Hematopoietic multipotent progenitor cell treated with erythropoietin and hydrocortisone succinate and interleukin-3 and kit ligand, for 4 days (in vitro differentiated cells): ENCODE measurements at places on chromosomes 12 and 14.
A peak's percentile ranks its signal among the peaks of the same experiment; 100 is the strongest.

- DNase-seq = no peak
Observed at GRCh38 chr12:130075497-130076076, 86.7 kb upstream of the FZD10 start.

GRCh38 chr14:78335531-78335930 is 165.4 kb downstream of the NRXN3 start:
- DNase-seq = peak; percentile 13

DNA sequence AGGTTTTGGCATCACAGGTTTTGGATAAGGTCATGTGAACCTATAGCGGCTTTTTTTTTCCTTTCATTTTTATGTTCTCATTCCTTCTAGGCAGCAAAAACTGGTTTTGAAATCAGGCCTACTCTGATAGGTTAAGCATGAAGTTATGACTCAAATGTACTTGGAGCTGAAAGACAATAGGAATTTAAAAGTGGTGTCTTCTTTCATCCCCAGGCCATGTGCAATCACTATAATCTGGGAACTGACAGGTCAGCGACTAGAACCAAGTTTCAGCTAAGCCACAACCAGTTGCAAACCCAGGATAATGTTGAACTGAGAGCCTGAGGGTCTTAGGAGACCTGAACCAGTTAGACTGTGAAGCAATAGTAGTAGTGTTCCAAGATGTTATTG is 74.3 kb downstream of the ANO6 start:
- no peak for DNase-seq

GRCh38 chr12:14845350-14845750 is 2.0 kb upstream of the ART4 start:
- DNase-seq = peak; percentile 86

DNA sequence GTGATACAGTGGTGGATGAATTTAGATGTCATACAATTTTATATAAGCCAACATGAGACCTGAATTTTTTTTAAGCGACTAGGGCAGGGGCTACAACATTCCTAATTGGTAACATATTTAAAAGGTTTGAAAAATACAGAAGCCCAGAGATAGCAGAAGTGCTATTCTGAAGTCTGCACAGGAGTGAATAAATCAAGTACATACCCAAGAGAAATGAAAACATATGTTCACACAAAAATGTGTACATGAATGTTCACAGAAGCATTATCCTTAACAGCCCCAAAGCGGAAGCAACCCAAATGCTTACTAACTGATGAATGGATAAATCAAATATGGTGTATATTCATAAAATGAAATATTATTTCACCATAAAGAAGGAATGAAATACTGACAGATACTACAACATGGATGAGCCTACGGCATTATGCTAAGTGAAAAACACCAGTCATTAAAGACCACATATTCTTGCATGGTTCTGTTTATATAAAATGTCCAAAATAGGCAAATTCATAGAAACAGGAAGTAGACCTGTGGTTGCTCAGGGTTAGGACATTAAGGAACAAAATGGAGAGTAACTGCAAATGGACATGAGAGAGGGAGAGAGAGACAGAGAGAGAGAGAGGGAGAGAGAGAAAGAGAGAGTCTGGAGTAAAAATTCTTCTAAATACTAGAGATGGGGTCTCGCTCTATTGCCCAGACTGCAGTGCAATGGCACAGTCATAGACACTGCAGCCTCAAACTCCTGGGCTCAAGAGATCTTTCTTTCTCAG is 28.0 kb upstream of the GXYLT1 start:
- peak; percentile 64 for DNase-seq

- DNase-seq = peak; percentile 77
Observed at GRCh38 chr14:73764406-73765280, 50.5 kb upstream of the PNMA1 start.

DNA sequence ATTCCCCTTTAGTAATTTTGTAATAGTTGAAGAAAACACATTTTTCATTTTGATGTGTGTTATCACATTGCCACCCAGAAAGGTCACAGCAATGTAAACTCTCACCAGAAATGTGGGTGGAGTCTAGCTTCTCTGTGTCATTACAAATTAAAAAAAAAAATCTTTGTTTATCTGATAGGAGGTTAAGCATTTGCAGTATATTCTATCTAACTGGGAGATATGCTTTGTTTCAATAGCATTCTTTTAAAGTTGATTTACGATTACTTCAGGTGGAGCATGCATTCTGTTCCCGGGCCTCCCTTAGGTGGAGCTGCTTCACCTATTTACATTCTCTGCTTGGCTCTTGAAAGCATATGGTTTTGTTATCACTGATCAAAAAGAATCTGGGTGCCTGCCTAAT is 7.8 kb downstream of the ADIPOR2 start:
- DNase-seq = peak; percentile 39

GRCh38 chr12:116591855-116592637 is 32.9 kb downstream of the MAP1LC3B2 start:
- DNase-seq = no peak
